ENCODE measurements at places on chromosomes 16 and 17.

GRCh38 chr17:19261426-19261825 lies 24.3 kb downstream of the EPN2 start:
- DNase-seq, result no peak

DNA sequence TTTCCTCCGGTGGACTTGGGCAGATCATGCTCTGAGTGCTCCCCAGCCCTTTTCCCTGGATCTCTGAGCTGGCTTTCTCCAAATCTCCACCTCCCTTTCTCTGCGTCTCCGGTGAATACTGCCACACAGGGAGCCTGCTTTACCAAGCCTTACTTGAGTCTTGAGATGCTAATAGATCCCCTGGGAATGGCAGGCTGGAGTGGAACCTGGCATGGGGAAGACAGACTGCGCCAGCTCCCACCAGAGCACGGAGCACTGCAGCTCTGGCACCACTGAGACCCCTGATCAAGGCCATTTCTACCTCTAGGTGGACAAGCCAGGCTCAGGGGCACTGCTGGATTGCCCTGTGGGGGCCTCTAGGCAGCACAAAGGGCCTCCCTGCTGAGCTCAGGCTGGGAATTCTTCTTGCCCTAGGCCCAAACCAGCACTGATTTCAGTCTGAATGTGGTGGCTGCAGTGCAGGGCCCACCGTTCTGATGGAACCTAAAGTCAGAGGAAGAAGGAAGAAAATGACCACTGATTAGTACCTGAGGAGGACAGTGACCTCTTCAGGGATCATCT lies 74.3 kb upstream of the CRHR1 start:
- DNase-seq, result no peak

DNA sequence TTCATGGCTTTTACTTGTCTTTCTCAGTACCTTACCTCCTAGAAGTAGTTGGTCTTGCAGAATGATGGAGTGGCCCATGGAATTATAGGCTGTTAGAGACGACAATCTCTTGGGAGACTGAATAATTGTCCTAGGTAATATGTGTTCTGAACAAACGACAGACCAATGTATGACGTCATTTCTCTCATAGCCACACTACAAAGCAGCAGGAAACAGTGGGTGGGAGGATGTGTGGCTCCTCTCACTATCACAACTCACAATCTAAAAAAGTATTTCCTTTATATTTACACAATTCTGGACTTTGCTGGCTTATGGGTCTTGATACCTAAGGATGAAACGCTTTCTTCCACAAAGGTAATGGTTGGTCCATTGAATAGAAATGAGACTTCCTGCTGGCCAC lies 183.9 kb downstream of the TOX3 start:
- no peak for DNase-seq

- DNase-seq, result peak; percentile 15
Observed at GRCh38 chr17:72592242-72592966, 471.6 kb downstream of the SOX9 start.
